Neural progenitor cell (in vitro differentiated cells): ENCODE measurements at places on chromosomes 7 and 10.

- no peak for DNase-seq
These were observed 51.4 kb downstream of the CFAP70 start for GRCh38 chr10:73307203-73307800.

DNA sequence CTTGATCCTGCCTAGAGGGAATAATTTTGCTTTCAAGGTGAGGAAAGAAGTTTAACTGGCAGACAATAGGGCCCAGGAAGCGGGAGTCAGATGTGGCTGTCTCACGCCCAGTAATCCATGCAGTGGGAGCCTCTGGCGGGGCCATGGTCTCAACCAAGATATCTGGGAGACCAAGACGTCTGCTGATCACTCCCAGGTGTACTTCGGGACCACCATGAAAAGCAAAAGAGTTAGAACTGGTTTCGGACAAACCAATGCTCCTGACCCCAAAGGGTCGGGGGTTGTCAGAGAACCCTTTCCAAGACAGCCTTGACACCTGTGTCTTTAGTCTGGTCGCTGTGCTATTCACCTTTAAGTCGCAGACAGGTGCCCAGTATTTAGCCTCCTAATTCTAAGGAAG, 256.9 kb upstream of the MBL2 start:
- no peak for DNase-seq

- no peak for DNase-seq
These were observed 618.5 kb upstream of the ANKRD30A start for GRCh38 chr10:36506697-36507496.

GRCh38 chr10:986881-987619, 1.2 kb upstream of the GTPBP4 start:
- no peak for DNase-seq

GRCh38 chr10:27440478-27440877, 63.6 kb upstream of the RAB18 start:
- no peak for DNase-seq

- DNase-seq: no peak
These were observed 75.3 kb upstream of the NKX6-2 start for GRCh38 chr10:132861116-132861691.

DNA sequence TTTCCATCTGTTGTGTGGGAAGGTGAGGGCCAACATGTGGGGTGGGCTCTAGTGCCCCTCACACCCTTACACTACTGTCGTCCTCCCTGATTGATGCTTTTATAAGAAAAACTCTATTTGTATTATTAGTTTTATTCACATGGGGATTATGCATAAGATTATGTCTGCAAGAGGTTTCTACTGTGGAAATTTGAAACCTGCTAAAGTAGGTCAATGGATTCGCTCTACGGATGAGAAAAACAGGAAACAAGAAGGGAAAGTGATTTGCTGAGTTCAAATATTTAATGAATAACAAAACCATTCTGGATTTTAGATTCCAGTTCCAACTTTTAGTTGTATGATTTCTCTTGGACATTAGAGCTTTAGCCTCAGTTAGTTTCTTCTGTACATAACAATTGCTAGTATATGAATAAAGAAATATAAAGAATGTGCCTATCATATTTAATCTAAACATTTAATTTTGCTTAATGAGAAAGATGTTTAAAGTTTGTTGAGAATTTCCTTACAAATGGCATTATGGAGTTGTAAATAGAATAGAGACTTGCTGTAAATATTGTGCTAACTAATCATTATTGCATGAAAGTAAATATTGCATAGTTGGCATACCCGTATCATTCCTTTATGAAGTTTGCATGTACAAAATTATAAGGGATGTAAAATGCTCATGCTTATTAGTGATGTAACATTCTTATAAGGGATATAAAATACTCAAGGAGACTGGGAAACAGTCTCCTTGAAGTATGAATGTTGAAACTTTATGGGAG, 193.8 kb downstream of the THSD7A start:
- no peak for DNase-seq

GRCh38 chr7:146647445-146647844, 530.8 kb downstream of the CNTNAP2 start:
- no peak for DNase-seq

DNA sequence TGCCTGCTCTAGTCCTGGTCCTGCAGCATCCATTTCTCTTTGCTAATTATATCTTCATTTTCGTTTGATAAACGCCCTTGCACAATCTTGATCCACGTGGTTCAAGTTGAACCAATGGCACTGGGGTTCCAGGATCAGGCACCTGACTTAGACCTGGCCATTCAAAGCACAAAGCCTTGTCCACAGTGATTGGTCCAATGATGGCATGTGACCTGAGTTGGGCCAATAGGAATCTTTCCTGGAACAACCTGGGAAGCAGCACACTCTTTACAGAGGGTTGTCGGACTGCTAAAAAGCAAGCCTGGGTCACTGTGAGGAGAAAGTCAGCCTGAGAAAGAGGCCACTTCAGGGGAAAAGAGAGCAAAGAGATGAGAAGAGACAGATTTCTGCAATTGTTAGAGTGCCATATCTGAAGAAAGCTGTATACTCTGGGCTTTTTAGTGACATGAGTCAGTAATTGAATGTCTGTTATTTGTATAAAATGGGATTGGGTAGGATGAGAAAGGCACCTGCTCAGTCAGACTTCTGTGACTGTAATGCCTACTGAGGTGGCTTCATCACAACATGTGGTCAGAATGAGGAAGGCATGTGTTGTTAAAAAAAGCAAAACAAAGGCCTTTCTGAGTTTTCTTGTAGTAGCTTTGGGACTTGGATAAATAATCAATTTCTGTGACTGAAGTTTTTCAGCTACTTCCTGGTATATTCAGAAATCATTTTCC, 4.4 kb upstream of the STEAP4 start:
- DNase-seq: no peak

GRCh38 chr10:99788598-99789256, 6.3 kb downstream of the ABCC2 start:
- no peak for DNase-seq

DNA sequence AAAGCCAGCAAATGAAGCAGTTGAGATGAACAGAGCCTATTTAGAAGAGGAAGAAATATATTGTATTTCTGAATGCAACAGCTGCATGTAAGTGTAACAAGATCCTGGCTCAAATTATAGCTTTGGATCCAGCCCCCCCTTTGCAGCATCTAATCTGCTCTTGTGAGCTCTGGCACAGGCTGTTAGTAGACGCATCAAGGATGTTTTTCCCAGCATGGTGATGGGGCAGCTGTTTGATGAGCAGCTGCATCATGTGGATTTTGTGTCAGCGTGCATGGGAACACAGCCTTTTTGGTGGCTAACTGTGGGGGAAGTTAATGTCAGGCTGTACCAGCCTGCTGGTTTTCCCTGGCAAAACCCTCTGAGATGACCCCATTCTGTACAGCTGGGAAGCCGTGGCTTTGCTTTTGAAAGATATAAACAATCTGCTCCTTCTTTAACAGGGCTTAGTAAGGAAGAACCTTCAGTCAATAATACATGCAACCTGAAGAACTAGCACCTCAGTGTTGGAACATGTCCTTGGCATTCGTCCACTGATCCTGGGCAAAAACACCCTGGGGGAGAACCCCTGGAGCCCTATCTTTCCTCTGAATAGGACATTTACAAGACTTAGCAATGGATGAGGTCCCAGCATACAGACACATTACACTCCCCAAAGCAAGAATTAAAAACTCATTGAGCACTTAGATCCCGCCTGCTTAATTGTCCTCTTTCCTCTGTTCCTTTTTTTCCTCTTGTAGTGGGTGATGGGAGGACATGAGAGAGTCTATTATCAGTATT, 70.6 kb downstream of the NPS start:
- DNase-seq: no peak

DNA sequence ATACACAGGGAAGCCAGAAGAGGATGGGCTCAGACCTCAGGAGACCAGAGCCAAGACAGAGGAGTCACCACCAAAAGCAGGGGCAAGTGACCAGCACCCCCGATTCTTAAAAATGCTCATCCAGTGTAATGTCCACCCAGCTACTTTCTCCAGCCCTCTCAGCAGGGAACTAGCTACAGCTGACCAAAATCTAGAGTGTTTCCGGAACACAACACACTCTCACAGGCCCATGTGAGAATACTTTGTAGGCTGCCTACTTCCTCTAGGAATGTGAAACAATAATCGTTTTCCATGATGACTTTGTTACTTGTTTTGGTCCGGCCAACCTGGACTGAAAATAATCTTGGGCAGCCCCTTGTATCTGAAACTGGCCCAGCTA, 14.5 kb downstream of the PSAP start:
- no peak for DNase-seq

- DNase-seq: no peak
These were observed 313.2 kb downstream of the AHR start for GRCh38 chr7:17611611-17612010.

DNA sequence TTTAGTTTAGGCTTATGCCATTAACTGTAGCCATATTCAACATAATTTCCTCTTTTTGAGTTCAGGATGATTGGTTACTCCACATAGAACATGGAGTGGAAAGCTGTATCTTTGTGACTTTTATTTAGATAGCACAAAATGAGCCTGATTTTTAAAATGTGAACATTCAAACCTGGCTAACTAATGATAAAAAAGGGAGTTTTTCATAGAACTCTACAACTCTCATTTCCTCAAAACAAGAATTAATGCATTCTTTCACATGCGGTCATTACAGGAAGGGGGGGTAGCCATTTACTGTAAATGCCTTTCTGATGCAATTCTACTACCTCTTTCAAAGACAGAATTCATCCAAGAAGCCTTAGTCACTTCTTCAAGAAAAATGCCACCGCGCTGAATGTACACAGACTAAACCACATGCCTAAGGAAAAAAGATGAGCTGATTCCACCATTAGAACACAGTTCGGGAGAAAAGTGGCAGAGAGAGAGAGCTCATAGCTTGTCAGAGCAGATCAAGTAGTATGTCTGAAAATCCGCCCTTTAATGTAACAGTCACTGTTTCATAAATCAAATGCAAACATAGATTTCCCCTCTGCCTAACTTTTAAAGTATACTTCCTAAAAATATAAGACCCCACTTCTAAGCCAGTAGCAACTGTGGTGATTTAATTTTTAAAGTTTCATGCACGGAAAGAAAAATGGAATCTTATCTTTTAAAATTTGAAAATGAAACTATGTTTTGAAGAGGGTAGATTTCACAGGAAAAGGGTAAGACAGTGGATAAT, 226.4 kb upstream of the KLF14 start:
- DNase-seq: no peak
